GM04504 (cell line): ENCODE measurements at places on chromosomes 5 and 9.
A peak's percentile ranks its signal among the peaks of the same experiment; 100 is the strongest.

GRCh38 chr9:19416143-19416542 lies 7.3 kb downstream of the ACER2 start:
- no peak for DNase-seq

DNA sequence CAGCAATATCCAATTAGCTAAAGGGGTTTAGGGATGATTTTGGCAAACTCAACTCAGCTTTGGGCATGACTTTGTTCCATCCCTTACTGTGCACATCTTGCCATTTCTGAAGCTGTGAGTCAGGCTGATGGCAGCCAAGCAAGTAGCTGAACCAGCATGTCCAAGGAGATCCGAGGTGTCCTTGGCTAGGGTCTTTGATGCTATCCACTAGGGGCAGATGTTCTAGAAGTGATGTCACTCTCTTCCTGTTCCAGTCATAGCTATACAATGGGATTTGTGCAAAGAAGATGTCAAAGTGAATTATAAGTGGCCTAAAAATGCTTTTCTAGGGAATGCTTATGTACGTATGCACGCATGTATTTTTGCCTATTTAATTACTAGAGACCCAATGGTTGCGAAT lies 160.8 kb upstream of the PAPPA start:
- DNase-seq, result no peak

DNA sequence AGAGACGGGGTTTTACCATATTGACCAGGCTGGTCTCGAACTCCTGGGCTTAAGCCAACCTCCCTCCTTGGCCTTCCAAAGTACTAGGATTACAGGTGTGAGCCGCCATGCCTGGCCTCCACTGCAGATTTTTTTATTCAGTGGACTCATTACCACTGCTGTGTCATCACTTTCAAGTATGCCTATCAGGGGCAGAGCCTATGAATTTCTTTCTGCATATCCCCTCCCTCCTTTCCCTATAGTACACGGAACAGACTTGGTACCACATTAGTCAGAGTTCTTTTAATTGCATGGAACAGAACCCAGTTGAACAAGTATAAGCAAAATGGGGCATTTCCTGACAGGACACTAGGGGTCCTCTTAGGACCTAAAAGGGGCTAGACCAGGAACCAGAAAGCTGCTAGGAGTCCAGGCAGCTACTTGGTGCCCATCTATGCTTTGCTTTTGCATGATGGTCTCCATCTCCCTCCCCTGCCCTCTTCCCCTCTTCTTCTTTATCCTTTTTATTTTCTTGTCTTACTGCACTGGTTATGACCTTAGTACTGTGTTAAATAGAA lies 5.8 kb downstream of the BSPRY start:
- no peak for DNase-seq

DNA sequence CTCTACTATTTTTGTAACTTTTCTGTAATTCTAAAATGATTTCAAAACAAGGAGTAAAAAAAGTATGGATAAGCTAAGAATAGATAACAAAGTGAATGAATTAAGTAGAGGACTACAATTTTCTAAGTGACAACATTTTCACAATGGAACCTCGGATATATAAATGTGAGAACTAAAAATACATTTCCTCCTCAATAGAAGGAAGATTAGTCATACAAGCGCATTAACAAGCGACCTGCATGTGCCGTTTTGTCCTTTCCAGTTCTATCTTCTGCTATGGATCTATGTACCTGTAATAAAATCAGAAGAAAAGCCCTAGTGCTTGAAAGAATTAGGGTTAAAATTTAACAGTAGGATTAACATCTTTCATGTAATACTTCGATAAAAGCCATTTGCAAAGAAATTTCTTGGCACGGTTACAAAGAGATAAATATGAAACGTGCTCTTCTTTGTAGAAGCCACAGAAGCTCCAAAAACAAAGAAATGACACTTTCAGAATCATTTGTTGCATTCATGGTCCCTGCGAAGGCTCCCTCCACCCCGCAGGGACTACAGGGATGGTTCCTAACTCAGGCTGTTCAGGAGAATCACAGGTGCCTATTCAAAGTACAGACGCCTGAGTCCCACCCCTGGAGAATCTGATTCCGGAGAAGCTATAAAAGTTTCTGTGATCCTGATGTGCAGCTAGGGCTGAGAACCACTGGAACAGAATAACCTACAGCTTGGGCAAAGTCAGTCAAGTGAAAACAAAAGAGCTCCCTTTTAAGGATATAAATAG lies 216.6 kb upstream of the EFNA5 start:
- no peak for DNase-seq

DNA sequence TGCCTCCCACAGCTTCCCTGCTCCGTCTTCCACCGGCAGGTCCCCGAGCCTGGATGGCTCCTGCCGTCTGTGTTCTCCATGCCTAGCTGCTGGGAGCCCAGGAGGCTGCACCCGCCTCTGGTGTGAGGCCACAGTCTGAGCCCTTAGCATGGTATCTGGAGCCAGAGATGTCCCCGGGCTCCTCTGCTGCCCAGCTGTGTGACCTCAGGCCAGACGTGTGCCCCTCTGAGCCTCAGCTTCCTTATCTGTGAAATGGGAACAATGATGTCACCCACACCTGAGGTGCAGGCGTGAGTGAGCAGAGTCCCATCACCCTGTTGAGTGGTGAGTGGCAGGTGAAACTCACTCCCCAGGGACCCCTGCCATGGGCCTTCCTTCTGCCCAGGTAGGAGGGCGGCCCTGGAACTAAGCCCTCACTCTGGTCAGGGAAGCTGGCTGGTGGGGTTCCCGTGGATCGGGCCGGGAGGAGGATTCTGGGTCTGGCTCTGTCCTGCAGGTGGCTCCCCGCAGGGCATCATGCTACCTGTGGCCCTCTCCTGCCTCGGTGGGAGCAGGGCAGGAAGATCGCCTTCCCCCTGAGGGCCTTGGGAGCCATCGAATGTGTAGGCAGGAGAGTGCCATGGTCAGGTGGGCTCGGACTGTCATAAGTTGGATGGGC lies 239.0 kb downstream of the PBX3 start:
- no peak for DNase-seq

DNA sequence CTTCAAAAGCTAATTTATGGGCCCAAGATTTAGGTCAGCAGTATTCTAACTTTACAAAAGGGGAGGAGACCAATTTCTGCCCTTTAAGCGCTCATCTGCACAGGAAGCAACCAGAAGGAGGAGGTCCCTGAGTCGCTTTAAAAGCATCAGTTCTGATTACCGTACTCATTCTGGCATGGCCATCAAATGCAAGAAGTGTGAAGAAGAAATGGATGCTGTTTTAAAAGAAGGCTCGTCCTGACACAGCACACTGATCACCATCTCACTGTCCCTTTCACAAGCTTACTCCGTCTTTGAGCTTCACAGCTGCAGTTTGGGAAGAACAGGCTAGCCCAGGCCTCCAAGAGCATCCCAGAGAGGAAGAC lies 17.5 kb downstream of the ZNF608 start:
- DNase-seq, result no peak

DNA sequence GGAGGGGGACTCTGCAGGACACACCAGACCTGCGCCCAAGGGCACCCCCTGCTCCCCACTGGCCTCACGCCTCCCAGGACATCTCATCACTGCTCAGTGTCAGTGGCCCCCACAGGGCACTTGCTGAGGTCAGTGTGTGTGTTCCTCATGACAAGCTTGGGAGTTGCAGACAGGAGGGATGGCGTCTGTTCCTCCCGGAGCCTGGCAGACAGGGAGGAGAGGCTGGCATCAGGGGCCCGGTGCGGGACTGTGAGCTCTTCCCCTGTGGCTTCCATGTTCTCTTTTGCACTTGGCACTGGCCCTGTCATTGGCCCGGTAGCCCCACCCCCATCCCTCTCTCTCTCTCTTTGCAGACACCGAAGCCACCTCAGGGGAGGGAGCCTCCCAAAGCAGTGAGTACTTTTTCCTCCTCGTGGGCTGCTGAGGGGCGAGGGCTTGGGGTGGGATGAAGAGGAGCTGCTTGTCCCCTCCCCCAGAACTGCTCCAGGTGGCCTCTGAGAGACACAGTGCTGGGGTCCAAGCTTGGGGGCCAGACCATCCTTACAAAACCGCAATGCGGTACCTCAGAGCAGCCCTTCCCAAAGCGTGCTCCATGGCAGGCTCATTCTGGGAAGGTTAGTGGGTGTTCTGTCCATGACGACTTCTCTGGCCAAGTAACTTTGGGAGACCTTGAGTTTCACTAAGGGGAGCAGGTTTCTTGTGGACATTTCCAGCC lies 75.7 kb downstream of the AMBP start:
- no peak for DNase-seq

DNA sequence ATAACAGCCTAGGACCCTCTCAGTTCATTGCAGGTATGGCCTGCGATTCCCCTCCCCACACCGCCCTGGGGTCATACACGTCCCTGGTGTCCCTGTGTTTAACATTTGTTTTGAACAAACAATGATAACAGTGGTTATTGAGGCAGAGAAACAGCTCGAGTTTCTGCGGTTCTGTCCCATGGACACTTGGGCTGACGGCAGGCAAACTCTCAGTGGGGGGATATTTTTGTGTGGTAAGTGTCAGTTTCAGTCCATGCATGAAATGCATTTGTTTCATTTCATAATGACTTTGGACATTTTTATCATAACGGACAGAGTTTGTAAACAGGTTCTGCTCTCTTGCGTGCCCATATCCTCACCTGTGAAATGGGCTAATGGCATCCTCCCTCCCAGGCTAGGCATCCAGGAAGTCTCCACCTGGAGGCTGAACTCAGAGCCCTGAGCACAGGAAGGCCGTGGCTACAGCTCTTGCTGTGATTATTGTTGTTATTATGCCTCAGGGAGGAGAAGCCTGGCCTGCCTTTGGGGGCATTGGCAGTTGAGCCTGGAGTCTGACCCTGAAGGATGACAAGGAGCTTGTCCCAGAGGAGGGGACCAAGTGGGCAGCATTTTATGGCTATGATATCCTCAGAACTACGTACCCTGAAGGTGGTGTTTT lies 190.9 kb downstream of the GADD45G start:
- DNase-seq, result no peak

DNA sequence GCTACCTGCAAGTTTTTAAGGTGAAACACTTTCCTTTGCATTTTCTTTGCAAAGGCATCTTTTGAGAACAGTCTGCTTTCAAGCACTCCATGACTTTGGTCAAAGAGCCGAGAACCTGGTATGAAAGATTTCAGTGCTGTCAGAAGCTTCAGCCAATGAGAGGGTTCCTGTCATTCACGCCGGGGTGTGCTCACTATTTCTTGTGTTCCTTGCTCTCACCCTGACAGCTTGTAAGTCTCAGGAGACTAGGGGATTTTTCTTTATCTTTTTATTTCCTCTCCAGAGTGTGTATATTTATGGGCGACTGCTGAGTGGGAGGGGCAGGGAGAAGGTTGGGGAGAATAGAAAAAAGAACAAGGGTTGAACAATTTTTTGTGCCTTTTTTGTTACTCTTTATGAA lies 334.0 kb downstream of the PSAT1 start:
- no peak for DNase-seq

- DNase-seq, result no peak
Observed at GRCh38 chr9:87071473-87071872, 124.2 kb upstream of the GAS1 start.

- DNase-seq, result no peak
Observed at GRCh38 chr5:111834926-111835599, 78.1 kb upstream of the NREP start.

GRCh38 chr9:135228983-135229625 lies 141.6 kb downstream of the OLFM1 start:
- no peak for DNase-seq

GRCh38 chr9:120982836-120983235 lies 56.2 kb upstream of the TRAF1 start:
- peak; percentile 25 for DNase-seq

GRCh38 chr9:2228641-2229040 lies 213.5 kb downstream of the SMARCA2 start:
- no peak for DNase-seq

DNA sequence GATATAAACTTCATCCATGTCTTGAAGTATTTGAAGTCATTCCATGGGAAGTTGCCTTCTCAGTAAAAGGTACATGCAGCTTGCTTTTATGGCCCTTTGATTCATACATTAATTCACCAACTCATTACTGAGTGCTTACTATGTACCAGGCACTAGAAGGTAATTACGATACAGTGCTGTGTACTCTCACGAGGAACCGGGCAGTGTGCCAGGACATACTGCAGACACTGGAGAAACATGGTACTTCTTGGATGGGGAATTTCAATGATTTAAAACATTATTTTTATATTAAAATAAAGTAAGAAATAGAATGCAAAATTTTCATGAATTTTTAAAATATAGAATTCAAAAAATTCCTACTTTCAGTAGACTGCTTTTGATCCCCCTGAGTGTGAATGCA lies 71.4 kb upstream of the WDR41 start:
- DNase-seq, result no peak

DNA sequence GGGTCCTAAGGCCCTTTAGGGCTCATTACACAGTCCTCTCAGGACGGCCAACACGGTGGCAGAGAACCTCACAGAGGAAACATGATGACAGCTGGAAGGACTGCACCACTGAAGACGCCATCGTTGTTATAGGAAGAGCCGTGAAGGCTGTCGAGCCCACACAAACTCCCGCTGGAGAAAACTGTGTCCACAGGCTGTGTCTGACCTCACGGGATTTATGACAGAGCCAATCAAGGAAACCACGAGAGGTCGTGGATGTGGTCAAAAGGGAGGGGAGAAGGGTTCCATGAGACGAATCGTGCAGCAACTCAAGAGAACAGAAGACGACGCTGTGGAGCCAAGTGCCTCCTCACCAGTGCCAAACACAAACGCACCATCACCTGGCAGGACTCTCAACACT lies 12.2 kb downstream of the QSOX2 start:
- DNase-seq, result no peak

DNA sequence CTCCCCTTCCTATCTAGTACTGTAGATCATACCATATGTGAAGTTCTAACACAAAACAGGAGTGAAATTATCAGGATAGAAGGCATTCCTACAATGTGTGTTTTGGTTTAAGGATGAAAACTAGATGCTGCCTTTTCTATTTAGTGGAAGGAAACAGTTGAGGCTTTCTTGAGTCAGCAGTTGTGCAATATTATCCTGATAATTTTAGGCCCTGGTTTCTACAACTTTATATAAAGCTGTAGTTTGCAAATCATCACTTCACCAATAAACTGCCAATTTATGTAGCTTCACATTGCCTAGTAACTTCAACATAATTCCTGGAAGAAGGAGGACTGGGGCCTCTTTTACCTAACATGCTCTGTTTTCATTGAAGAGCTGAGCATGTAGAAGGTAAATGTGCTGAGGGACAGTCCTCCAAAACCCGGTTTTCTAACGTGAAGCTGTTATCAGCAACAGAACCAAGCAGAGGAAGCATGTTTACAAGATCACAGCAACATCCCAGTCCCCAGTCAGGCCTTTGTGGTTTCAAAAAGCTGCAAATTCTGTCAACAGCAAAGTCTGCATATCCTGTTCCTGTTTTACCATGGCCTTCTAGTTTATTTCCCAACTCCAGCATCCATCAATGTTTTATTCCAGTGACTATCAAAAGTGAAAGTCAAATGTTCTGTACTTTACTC lies 513.4 kb upstream of the MEF2C start:
- DNase-seq, result no peak
